ENCODE measurements at places on chromosomes 5 and 9. TPM values are rescaled to one million over a fixed set of nuclear protein-coding genes. Genes with fewer than 3 reads are reported as not detected.
A peak's percentile ranks its signal among the peaks of the same experiment; 100 is the strongest.

CER1 gene
- not detected for total RNA-seq

RASEF gene
- not detected for total RNA-seq

MYMK gene
- not detected for total RNA-seq

GLRA1 gene
- total RNA-seq: not detected

LCN12 gene
- 1.6 TPM for total RNA-seq

RLN2 gene
- total RNA-seq: 4.6 TPM

FOXD4L5 gene
- not detected for total RNA-seq

NR2F1-AS1 gene
- not detected for total RNA-seq

SLC1A3 gene
- total RNA-seq: not detected

DEPDC1B gene
- total RNA-seq: 33.2 TPM

DNA sequence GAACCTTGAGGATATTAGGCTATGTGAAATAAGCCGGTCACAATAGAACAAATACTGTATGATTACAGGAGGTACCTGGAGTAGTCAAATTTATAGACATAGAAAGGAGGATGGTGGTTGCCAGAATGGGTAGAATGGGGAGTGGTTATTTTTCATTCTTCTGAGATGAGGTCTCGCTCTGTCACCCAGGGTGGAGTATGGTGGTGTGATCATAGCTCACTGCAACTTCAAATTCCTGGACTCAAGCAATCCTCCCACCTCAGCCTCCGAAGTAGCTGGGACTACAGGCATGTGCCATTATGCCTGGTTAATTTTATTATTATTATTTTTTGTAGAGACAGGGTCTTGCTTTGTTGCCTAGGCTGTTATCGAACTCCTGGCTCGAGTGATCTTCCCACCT lies 27.1 kb downstream of the SH3PXD2B start:
- no peaks in the 10 kb centered on the region for H3K36me3 ChIP-seq
- H3K4me3 ChIP-seq: no peak overlapping the region
- H3K4me1 ChIP-seq: no peaks in the 10 kb centered on the region
- no peak for DNase-seq
- peaks cover 13% of the 10 kb centered on the region for H3K27me3 ChIP-seq

DNA sequence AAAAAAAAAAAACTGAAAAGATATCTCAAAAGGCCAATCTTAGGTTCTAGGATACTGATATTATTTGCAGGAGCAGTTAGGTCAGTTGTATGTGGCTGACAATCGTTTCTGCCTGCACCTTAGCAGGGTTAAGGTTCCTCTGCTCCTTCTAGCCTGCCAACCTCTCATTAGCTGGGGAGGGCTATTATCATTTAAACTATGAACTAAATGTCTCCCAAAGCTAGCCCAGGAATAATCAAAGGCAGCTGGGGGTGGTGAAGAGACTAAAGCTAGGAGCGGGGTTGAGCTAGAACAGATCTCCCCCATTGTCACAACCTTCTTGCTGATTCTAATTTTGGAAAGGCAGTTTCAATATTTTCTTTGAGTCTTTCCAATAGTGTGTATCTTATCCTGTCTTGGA lies 99.9 kb downstream of the ICE1 start:
- no peak overlapping the region for H3K27ac ChIP-seq
- H3K4me3 ChIP-seq: no peak overlapping the region
- H3K36me3 ChIP-seq: peaks cover 8% of the 10 kb centered on the region
- H3K4me1 ChIP-seq: peaks cover 23% of the 10 kb centered on the region

DNA sequence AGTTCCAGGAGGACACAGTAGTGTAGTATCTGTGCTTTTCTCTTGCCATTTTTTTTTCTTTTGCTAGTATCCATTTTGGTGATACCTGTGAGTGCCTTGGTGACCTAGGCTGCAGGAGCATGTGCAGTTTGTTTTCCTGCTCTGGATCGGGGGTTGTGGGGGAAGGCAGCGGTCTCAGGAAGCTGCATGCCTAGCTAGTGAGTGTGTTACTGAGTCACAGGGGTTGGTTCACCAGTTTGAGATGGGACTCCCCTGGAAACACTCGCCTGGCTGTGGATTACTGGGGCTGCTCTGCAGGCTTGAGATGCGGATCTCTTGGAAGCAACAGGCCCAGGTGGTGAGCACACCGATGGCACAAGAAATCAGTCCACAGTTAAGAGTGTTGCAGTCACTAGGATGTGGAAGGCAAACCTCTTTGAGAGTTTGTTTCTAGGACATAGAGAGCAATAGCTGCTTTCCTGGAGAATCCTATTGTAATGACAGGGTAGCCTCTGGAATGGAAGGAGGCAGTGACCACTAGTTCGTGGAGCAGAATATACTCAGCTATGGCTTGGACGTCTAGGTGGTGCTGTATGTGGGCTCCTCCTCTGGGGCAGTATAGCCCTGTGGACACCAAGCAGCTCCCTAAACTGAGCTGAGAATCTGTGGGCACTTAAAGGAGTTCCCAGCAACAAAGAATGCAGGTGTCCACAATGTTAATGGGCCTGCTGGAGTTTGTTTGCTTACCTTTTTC lies 20.0 kb upstream of the SPATA31E1 start:
- H3K27me3 ChIP-seq: peaks cover 5% of the 10 kb centered on the region
- H3K27ac ChIP-seq: no peak overlapping the region
- DNase-seq: no peak
- H3K36me3 ChIP-seq: no peaks in the 10 kb centered on the region

DNA sequence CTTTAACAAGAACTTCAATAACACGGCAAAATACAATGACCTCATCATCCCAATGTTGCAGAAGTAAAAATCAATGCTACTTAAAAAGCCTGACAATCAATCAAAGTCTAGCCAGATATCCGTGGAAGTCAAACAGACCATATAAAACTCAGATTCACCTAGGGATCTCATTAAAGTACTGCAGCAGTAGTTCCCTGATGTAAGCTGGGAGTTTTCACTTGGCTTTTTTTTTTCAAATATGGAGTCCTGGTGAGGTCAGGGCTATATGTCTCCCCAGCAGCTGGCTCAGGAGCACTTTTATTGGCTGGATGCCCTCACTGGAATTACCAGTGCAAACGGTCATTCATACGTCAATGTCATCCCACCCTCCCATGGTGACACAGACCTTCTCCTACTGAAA lies 220.6 kb upstream of the SLC30A5 start:
- peaks cover 11% of the 10 kb centered on the region for H3K4me1 ChIP-seq
- H3K4me3 ChIP-seq: no peak overlapping the region
- DNase-seq: no peak
- H3K27ac ChIP-seq: no peak overlapping the region
- H3K27me3 ChIP-seq: no peaks in the 10 kb centered on the region

- DNase-seq: no peak
- no peak overlapping the region for H3K4me3 ChIP-seq
- no peaks in the 10 kb centered on the region for H3K4me1 ChIP-seq
- H3K27ac ChIP-seq: no peak overlapping the region
- H3K27me3 ChIP-seq: peaks cover 1% of the 10 kb centered on the region
These were observed 64.9 kb downstream of the ZNF618 start for GRCh38 chr9:113941056-113941455.

- H3K27me3 ChIP-seq: peaks cover 21% of the 10 kb centered on the region
- H3K36me3 ChIP-seq: no peaks in the 10 kb centered on the region
- no peak overlapping the region for H3K27ac ChIP-seq
- H3K4me1 ChIP-seq: peaks cover 4% of the 10 kb centered on the region
These were observed 20.1 kb downstream of the SMIM23 start for GRCh38 chr5:171805746-171806145.

DNA sequence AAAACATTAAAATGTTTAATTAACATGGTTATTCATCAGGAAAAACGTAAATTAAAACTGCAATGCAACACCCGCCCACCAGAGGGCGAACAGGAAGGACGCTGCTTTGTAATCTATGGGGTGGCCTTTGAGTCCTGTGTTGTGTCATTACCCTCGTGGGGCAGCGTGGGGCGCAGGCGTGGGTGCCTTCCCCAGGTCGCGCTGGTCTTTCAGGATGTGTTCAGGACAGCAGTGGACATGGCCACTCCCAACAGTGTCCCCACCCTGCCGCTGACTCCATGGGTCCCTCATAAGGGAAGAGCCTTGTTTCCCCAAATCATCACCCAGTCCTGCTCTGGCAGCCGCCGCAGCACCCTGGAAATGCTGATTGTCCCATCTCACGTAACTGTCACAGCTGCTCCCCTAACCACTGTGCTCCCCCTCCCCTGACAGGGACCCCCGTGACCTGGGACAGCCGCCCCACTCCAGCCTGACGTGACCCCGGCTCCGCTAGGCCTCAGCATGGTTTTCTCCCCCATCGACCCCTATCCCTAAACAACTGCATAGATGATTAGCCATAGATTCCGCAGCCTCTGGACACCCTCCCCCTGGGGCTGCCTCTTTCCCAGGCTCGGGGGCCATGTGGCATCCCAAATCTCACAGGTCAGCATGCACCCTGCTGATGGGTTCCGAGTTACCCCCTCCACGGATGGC lies 36.4 kb downstream of the GLT6D1 start:
- peaks cover 12% of the 10 kb centered on the region for H3K27me3 ChIP-seq
- no peak overlapping the region for H3K27ac ChIP-seq
- H3K4me1 ChIP-seq: no peaks in the 10 kb centered on the region
- no peak overlapping the region for H3K4me3 ChIP-seq
- H3K36me3 ChIP-seq: no peaks in the 10 kb centered on the region

DNA sequence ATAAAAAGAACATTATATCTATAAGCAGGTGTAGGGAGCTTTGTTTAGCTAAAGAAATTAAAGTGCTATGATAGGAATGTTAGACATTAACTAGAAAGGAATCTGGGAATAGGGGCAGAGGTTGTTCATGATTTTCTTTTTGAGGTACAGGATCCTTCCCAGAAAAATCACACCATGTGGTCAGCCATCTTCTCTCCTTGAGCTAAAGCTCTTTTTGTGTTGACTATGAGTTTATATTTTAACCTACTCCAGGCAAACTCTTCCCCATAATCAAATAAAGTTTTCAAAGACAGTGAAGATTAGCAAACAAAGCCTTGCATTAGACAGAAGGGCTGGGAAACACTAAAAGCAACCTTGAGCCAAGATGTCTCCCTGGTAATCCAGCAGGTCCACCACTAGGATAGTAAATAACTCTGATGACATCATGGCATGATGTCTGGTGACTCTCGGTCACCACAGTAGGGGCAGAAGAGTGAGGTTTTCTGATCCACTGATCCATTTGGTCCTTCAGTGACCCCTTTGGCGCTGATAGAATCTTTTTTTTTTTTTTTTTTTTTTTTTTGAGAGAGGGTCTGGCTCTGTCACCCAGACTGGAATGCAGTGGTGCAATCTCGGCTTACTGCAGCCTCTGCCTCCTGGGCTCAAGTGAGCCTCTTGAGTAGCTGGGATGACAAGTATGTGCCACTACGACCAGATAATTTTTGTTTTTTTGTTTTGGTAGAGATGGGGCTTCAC lies 30.6 kb upstream of the IL6ST start:
- no peaks in the 10 kb centered on the region for H3K27me3 ChIP-seq
- no peak for DNase-seq
- no peak overlapping the region for H3K27ac ChIP-seq
- no peak overlapping the region for H3K4me3 ChIP-seq
- H3K4me1 ChIP-seq: peaks cover 4% of the 10 kb centered on the region

GRCh38 chr9:130240410-130241197 lies 25.0 kb upstream of the HMCN2 start:
- H3K4me1 ChIP-seq: peaks cover 39% of the 10 kb centered on the region
- no peak overlapping the region for H3K4me3 ChIP-seq
- no peaks in the 10 kb centered on the region for H3K36me3 ChIP-seq
- DNase-seq: peak; percentile 58
- no peaks in the 10 kb centered on the region for H3K27me3 ChIP-seq

- no peak overlapping the region for H3K27ac ChIP-seq
- H3K4me3 ChIP-seq: no peak overlapping the region
- no peaks in the 10 kb centered on the region for H3K27me3 ChIP-seq
- no peak for DNase-seq
These were observed 43.0 kb upstream of the SARDH start for GRCh38 chr9:133780962-133781827.

GRCh38 chr5:137611794-137612435 lies 112.8 kb upstream of the SPOCK1 start:
- H3K4me1 ChIP-seq: no peaks in the 10 kb centered on the region
- H3K27ac ChIP-seq: no peak overlapping the region
- peaks cover 2% of the 10 kb centered on the region for H3K27me3 ChIP-seq
- H3K4me3 ChIP-seq: no peak overlapping the region
- no peak for DNase-seq
- H3K36me3 ChIP-seq: no peaks in the 10 kb centered on the region

- peak; percentile 73 for DNase-seq
- H3K4me1 ChIP-seq: peaks cover 26% of the 10 kb centered on the region
- H3K4me3 ChIP-seq: no peak overlapping the region
- H3K36me3 ChIP-seq: no peaks in the 10 kb centered on the region
These were observed 68.9 kb upstream of the EQTN start for GRCh38 chr9:27365707-27366376.

- no peak overlapping the region for H3K4me3 ChIP-seq
- H3K27me3 ChIP-seq: no peaks in the 10 kb centered on the region
- no peak for DNase-seq
- peaks cover 22% of the 10 kb centered on the region for H3K4me1 ChIP-seq
- no peaks in the 10 kb centered on the region for H3K36me3 ChIP-seq
These were observed 20.4 kb downstream of the ERGIC1 start for GRCh38 chr5:172854451-172854871.

DNA sequence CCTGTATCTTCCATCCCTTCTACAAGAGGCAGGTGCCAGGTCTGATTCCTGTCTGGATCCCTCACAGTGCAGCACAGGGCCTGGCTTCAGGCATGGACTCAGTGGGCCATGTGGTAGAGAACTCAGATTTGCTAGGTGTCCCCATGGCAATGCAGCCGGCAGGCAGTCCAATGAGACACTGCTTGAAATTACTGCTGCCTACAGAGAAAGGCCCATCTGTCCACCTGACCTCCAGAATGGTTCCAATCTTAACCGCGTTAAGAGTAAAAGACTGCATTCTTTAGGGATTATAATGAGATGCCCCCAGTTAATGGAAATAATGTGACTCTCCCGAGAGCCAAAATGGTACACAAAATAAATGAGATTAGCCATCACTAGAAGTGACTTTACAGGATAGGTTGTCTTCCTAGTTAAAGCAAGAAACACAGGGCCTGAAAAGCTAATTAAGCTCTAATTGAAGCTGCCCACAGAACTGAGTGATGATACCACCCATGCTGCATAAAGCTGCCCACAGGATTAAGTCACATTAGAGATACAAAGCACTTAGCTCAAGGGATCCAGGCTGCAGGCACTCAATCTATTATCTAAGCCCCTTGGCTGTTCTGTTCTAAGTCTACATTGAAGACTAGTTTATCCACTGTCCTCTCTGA lies 11.4 kb downstream of the FAM193B start:
- peaks cover 17% of the 10 kb centered on the region for H3K4me1 ChIP-seq
- peaks cover 4% of the 10 kb centered on the region for H3K36me3 ChIP-seq
- H3K27ac ChIP-seq: no peak overlapping the region
- no peak overlapping the region for H3K4me3 ChIP-seq
- no peak for DNase-seq

Measured in activated CD4-positive, alpha-beta memory T cell treated with anti-CD3 and anti-CD28 coated beads for 36 hours (primary cell).